ENCODE measurements at places on chromosomes 1 and 21. TPM values are rescaled to one million over a fixed set of nuclear protein-coding genes. Genes with fewer than 3 reads are reported as not detected.

- H3K4me1 ChIP-seq: no peaks in the 10 kb centered on the region
- peaks cover 9% of the 10 kb centered on the region for H3K36me3 ChIP-seq
- H3K4me3 ChIP-seq: no peak overlapping the region
- DNase-seq: no peak
- no peak overlapping the region for H3K27ac ChIP-seq
Measured at GRCh38 chr1:43963006-43963405, 6.8 kb upstream of the DPH2 start.

GRCh38 chr1:27114546-27114945 is 40.4 kb downstream of the SLC9A1 start:
- no peak overlapping the region for H3K4me3 ChIP-seq
- H3K36me3 ChIP-seq: peaks cover 12% of the 10 kb centered on the region
- H3K4me1 ChIP-seq: peaks cover 22% of the 10 kb centered on the region
- no peak for DNase-seq
- H3K27ac ChIP-seq: no peak overlapping the region
- no peaks in the 10 kb centered on the region for H3K27me3 ChIP-seq

The AKIRIN1 gene
- total RNA-seq: 75.8 TPM

DNA sequence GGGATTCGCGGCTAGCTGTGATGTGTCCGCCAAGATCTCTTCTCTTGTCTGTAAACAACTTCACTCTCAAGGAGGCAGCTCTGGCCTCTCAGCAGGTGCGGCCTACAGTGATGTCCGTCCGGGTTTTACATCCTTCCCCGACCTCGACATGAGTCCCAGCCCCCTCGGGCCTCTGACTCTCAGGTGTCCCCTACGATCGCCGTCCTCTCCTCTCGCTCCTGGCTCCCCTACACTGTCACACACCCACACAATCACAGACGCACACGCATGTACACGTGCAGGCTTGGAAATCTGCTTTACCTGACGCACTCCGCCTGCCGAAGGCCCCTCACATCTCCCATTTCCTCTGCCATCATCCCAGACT is 797 bp upstream of the RSPH1 start:
- H3K27ac ChIP-seq: peak overlapping the region; percentile 74
- DNase-seq: no peak
- peaks cover 11% of the 10 kb centered on the region for H3K27me3 ChIP-seq

The CTTNBP2NL gene
- 65.4 TPM for total RNA-seq

The CELF3 gene
- 1.2 TPM for total RNA-seq

DNA sequence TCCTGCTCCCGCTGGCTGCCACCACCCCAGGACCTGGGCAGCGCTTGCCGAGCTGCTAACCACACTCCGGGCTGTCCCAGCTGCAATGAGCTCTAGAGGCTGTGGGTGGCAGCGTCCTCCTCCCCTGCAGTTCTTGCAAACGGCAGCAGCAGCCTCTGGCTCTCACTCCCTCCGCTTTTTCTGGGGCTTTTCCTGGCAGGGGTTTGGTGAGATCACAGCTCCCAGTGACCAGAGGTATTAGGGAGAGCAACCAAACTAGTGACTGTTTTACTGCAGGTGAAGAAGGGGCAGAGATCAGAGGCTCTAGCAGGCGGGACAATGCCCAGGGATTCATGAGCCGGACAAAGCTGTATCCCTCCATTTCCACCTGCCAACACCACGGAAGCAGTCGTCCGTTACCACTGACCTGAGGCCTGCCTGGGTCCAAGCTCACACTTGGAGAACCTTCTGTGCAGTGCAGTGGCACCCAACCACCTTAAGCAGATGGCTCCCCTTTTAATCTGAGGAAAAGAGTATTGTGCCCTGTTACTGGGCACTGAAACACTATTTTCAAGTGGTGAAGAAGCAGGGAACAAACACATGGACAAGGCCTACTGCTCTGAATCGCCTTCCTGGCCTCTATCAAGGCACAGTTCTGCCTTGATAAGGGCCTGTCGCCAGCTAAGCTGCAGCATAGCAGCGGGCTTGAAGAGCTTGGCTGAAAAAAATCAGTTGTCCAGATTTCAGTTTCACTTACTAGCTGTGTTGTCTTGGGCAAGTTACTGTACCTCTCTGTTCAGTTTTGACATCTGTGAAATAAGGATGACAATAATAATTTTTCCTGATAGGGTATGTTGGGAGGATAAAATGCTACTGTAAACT is at the start of gene F5:
TSS of gene F5 (minus strand) at position 87 of the 861 bp plus-strand sequence. CDS start 95 bp downstream, outside the sequence.
- peak within 1 kb of the TSS; percentile 73 for H3K4me3 ChIP-seq
- no peaks in the 10 kb centered on the region for H3K36me3 ChIP-seq
- H3K27me3 ChIP-seq: peaks cover 5% of the 10 kb centered on the region
- no peak within 1 kb of the TSS for H3K27ac ChIP-seq
- DNase-seq: peak; percentile 70

The FALEC gene
- total RNA-seq: 1.9 TPM

DNA sequence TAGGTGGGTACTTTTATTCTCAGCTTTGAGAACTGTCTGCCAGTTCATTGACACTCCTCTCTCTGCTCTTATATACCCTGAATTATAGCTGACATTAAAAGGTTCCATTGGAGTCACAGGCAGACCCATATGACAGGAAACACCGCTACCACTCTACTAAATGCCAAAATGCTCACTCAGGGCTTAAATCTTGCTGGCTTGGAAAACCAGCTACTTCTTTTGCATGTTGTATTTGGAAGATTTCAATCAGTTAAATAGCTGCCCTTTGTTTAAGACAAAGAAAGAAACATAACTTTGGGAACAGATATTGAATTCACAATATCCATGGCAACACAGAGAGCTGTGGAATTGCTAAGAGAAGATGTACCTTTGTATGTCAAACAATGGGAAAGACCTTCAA is 876.5 kb downstream of the USP25 start:
- DNase-seq: no peak
- H3K36me3 ChIP-seq: peaks cover 22% of the 10 kb centered on the region
- peaks cover 32% of the 10 kb centered on the region for H3K4me1 ChIP-seq
- no peak overlapping the region for H3K4me3 ChIP-seq
- peak overlapping the region; percentile 32 for H3K27ac ChIP-seq

DNA sequence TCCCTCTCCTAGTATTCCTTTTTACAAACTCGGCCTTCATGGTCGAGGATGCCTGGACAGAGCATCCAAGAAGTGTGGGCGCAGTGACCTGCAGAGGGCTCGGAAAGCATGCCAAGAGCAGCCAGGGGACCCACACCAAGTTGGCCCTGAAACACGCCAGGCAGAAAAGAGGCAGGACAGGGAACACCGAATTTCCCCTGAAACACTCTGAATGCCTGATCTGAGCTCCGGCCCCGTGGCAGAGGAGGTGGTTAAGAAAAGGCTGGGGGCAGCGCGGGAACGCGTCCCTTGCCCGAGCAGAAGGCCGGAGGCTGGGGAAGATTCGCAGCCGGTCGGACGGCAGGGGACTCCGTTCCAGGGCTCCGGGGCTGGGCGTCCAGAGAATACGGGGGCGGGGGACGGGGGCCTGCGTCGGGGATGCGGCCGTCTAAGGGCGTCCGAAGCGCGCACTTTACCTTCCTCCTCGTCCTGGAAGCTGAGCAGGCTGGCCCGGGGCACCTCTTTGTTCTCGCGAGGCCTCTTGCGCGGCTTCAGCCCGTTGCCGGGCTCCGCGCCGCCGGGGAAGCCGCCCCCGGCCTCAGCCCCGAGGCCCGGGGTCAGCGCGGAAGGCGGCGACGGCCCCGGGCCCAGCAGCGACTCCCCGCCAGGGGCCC is 558 bp downstream of the PAXBP1 start:
- peaks cover 37% of the 10 kb centered on the region for H3K4me1 ChIP-seq
- H3K27me3 ChIP-seq: peaks cover 2% of the 10 kb centered on the region
- peaks cover 22% of the 10 kb centered on the region for H3K36me3 ChIP-seq
- peak; percentile 72 for DNase-seq
- peak overlapping the region; percentile 96 for H3K27ac ChIP-seq

GRCh38 chr1:54547601-54548388 is at the start of gene ACOT11:
ACOT11 (plus strand) TSS chr1:54548228; CDS start chr1:54548310, 82 bp downstream.
- H3K4me3 ChIP-seq: peak within 1 kb of the TSS; percentile 26
- H3K27ac ChIP-seq: peak within 1 kb of the TSS; percentile 88
- DNase-seq: peak; percentile 57
- no peaks in the 10 kb centered on the region for H3K27me3 ChIP-seq

GRCh38 chr1:7107109-7107830 is 322.0 kb downstream of the CAMTA1 start:
- no peak overlapping the region for H3K4me3 ChIP-seq
- H3K27ac ChIP-seq: no peak overlapping the region
- no peaks in the 10 kb centered on the region for H3K36me3 ChIP-seq
- H3K4me1 ChIP-seq: no peaks in the 10 kb centered on the region
- DNase-seq: no peak
- peaks cover 33% of the 10 kb centered on the region for H3K27me3 ChIP-seq

DNA sequence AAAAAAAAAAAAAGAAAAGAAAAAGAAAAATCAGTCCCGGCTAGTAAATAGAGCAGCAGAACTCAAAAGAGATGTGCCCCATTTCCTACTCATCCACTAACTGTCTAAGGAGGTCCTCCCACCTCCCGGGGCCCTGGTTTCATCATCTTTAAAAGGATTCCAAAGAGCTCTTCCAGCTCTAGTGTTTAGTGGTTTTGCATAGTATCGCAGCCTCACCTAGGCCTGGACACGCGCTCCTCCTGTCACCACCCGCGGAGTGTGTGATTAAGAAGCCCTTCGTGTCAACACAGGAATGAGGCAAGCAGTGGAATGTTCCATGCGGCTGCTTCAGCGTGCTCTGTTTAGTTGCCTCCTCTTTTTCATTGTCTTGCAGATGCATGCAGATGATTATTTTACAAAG is 49.0 kb downstream of the LBR start:
- H3K4me1 ChIP-seq: peaks cover 4% of the 10 kb centered on the region
- H3K36me3 ChIP-seq: peaks cover 12% of the 10 kb centered on the region
- no peak for DNase-seq
- H3K27ac ChIP-seq: no peak overlapping the region
- no peaks in the 10 kb centered on the region for H3K27me3 ChIP-seq

- no peak for DNase-seq
- no peak overlapping the region for H3K27ac ChIP-seq
- H3K4me1 ChIP-seq: peaks cover 10% of the 10 kb centered on the region
Measured at GRCh38 chr1:210218047-210218446, 14.5 kb upstream of the SERTAD4 start.
